ENCODE measurements at places on chromosomes 12 and 14.

- no peak for DNase-seq
Measured at GRCh38 chr12:127781336-127781735, 485.6 kb upstream of the TMEM132C start.

GRCh38 chr12:123115409-123116121, 35.3 kb downstream of the PITPNM2 start:
- no peak for DNase-seq

GRCh38 chr14:36521598-36522345, 1.7 kb upstream of the NKX2-1 start:
- DNase-seq, result no peak

DNA sequence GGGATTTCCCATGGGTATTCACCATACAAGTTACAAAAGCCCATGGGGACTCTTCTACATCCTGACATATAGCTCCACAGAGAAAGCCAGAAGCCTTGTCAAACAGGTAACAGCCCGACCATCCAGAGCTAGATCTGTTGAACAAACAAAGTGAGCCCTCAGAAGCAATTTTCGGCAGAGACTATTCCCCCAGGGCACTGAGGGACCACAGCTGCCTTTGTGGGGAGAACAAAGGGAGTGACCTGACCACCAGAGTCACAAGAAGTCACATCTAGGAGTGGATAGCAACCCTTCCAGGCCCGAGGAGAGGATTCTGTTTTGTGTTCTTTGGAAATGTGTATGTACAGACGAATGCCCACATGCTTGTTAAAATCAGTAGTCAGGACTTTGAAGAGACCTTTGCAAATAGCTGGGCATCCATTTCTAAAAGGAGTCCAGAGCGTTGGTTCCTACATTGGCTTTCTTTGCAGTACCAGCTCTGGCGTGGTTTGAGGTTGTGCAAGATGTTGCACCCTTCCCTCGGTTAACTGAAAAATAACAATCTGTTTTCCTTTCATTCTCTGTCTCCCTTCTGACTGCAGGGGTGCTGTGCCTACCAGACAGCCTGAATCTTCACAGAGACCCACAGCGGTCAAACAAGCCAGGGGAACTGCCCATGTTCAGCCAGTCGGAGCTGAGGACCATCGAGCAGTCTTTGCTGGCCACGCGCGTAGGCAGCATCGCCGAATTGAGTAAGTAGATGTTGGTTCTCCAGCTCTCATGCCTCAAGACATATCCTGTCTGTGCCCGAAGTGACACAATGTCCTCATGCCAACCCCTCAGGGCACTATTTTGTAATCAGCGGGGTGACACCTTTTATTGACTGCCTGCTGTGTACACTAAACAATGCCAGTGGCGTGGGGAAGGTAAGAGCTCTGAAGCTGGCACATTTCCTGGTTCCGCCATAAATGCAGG, 165.4 kb upstream of the PWP1 start:
- no peak for DNase-seq

GRCh38 chr12:93626160-93626559, 51.0 kb upstream of the CRADD start:
- DNase-seq, result no peak

DNA sequence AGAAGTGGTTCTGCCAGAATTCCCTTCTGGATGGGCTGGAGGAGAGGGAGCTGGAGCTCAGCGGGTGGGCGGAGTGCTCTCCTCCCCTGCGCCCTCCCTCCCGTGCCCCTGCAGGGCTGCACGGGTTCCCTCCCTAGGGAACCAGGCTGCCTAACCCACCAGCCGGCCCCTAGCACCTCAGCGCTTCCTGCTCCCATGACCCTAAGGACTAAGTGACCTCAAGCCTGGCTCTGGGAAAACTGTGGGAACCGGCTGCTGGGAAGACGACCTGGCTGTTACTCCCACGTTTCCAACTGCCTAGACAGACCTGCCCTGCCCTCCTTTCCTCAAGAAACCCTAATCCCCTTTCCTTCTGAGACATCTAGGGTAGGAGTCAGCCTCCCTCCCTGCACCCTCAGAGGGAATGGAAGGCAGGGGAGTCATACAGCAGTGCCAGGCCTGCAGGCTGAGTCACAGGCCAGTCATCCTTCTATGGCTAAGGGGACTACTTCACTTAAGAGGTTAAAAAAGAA, 31.5 kb downstream of the SLC6A12 start:
- no peak for DNase-seq

DNA sequence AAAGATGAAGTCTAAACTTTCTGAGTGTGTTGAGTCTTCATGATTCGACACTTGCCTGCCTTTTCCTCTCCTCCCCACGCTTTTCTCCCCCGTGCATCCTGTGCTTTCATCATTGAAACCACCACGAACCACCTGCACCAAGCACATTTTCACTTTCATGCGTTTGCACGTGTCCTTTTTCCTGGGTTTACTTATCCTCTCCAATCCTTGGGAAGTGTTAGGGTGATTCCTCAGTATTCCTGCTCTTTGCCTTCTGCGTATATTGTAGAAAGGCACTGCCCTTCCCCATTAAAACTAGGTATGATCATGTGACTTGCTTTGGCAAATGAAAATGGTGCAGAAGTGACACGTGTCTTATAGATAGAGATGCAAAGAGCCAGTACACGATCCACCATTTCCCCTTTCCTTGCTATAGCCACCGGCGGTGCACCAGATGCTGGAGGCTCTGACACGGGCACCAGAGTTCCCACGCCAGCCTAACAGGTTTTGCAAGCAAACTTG, 106.6 kb downstream of the BRMS1L start:
- no peak for DNase-seq

Measured in SK-N-MC (cell line).